Ovary (tissue), 10 donors: ENCODE measurements at places on chromosomes 1 and 21.

- DNase-seq, result no peak
- no peaks in the 10 kb centered on the region for H3K36me3 ChIP-seq
- H3K4me3 ChIP-seq, result no peak overlapping the region
- peak overlapping the region; percentile 63 for H3K27ac ChIP-seq
These were observed 135.5 kb downstream of the TGFBR3 start for GRCh38 chr1:91750398-91750996.

GRCh38 chr1:150810958-150811659 is 3.0 kb upstream of the CTSK start:
- peaks cover 7% of the 10 kb centered on the region for H3K4me1 ChIP-seq
- no peak overlapping the region for H3K4me3 ChIP-seq
- no peaks in the 10 kb centered on the region for H3K36me3 ChIP-seq
- no peaks in the 10 kb centered on the region for H3K27me3 ChIP-seq
- H3K27ac ChIP-seq, result no peak overlapping the region

DNA sequence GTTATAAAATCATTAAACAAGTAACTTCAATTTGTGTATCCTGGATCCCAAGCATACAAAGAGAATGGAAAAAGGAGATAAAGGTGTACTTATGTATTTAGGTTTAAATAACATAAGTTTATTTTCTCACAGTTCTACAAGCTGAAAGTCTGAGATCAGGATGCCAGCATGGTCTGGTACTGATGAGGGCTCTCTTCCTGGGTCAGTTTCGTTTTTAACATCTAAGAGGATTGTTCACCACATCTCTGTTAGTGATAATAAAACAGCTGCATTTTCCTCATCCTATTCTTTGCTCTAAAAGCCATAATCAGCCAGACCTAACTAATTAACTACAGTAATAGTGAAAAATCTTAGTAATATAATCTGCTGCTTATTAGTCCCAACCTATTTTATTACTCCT is 5.2 kb downstream of the EGLN1 start:
- H3K27ac ChIP-seq, result no peak overlapping the region
- H3K4me3 ChIP-seq, result peak overlapping the region; percentile 73
- peaks cover 16% of the 10 kb centered on the region for H3K4me1 ChIP-seq
- DNase-seq, result no peak
- H3K36me3 ChIP-seq, result no peaks in the 10 kb centered on the region

GRCh38 chr21:34733852-34734251 is 65.1 kb downstream of the CLIC6 start:
- no peaks in the 10 kb centered on the region for H3K4me1 ChIP-seq
- H3K4me3 ChIP-seq, result no peak overlapping the region
- no peak for DNase-seq
- H3K27me3 ChIP-seq, result no peaks in the 10 kb centered on the region

- no peaks in the 10 kb centered on the region for H3K27me3 ChIP-seq
- H3K4me3 ChIP-seq, result no peak overlapping the region
- no peaks in the 10 kb centered on the region for H3K4me1 ChIP-seq
- H3K27ac ChIP-seq, result no peak overlapping the region
- H3K36me3 ChIP-seq, result no peaks in the 10 kb centered on the region
- no peak for DNase-seq
These were observed 24.2 kb downstream of the UBASH3A start for GRCh38 chr21:42427809-42428419.

GRCh38 chr1:169363046-169363730 is 4.4 kb downstream of the NME7 start:
- no peaks in the 10 kb centered on the region for H3K36me3 ChIP-seq
- no peak for DNase-seq
- no peak overlapping the region for H3K4me3 ChIP-seq
- no peaks in the 10 kb centered on the region for H3K4me1 ChIP-seq

- H3K27me3 ChIP-seq, result no peaks in the 10 kb centered on the region
- no peak overlapping the region for H3K27ac ChIP-seq
- H3K36me3 ChIP-seq, result no peaks in the 10 kb centered on the region
- DNase-seq, result peak; percentile 63
- peak overlapping the region; percentile 16 for H3K4me3 ChIP-seq
- peaks cover 2% of the 10 kb centered on the region for H3K4me1 ChIP-seq
These were observed 236.5 kb upstream of the JUN start for GRCh38 chr1:59020151-59020997.

GRCh38 chr21:16455526-16455925 is 725.7 kb downstream of the USP25 start:
- H3K27me3 ChIP-seq, result no peaks in the 10 kb centered on the region
- no peak overlapping the region for H3K4me3 ChIP-seq
- peaks cover 3% of the 10 kb centered on the region for H3K4me1 ChIP-seq
- no peaks in the 10 kb centered on the region for H3K36me3 ChIP-seq
- no peak overlapping the region for H3K27ac ChIP-seq

- no peak overlapping the region for H3K27ac ChIP-seq
- H3K27me3 ChIP-seq, result no peaks in the 10 kb centered on the region
- no peaks in the 10 kb centered on the region for H3K36me3 ChIP-seq
These were observed 1204.6 kb upstream of the TMPRSS15 start for GRCh38 chr21:19608101-19608621.

DNA sequence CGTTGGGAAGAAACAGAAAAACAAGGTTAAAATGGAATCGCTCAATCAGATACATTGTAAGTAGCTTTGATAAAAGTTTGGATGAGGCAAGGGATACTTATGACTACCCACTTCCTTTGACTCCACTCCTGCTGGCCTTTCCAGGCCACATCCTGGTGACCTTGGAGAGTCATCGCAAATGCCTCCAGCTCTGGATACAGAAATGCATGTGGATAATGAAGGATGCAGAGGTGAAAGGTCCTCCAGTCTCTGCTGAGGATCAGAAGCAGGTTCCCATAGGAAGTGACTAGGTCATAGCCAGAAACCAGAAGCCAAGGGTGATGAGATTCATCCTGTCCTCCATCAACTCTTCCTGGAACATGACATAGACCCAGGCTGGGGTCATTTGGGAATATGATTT is 6.2 kb upstream of the CAMK1G start:
- no peaks in the 10 kb centered on the region for H3K27me3 ChIP-seq
- no peak overlapping the region for H3K27ac ChIP-seq
- no peak overlapping the region for H3K4me3 ChIP-seq
- H3K36me3 ChIP-seq, result no peaks in the 10 kb centered on the region
- DNase-seq, result no peak

DNA sequence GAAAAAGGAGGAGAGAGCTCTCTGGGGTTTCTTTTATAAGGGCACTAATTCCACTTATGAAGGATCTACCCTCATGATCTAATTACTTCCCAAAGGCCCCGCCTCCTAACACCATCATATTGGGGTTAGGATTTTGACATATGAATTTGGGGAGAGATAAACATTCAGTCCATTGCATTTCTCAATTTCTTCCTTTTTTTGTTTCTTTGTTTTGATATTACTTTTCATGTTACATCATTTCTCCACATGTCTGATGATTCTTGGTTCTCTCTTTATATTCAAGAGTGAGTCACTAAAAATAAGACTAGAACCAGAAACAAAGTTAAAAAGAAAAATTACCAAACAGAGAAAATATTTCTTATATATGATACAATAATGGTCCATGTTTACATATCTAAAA is 63.2 kb upstream of the DUSP10 start:
- H3K36me3 ChIP-seq, result no peaks in the 10 kb centered on the region
- no peak overlapping the region for H3K4me3 ChIP-seq
- H3K4me1 ChIP-seq, result no peaks in the 10 kb centered on the region
- H3K27me3 ChIP-seq, result no peaks in the 10 kb centered on the region

DNA sequence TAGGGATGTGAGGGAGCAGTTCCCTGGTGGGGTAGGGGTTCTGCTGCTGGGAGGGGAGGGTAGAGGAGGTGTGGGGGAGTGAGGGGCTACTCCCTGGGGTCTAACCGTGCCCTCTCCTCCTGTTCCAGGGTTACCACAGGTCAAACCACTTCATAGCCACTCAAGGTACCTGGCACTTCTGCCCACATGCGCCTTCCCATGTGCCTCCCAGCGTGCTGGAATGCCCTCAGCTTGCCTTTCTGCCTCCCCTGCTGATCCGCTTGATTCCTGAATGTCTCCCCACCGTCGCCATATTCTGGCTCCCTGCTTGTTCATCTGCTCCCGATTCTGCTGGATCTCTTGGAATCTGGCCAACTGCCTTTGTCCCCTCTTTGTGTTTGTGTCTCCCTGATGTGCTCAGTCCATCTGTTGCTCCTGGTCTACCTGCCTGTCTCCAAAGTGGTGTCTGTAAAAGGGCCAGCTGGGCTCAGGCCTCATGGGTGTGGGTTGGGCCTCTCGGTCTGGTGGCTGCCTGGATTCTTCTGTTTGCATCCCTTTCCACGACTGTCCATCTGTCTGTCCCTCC is 74.4 kb downstream of the PTPRU start:
- H3K36me3 ChIP-seq, result no peaks in the 10 kb centered on the region
- no peak for DNase-seq
- no peaks in the 10 kb centered on the region for H3K4me1 ChIP-seq
- no peaks in the 10 kb centered on the region for H3K27me3 ChIP-seq

GRCh38 chr1:61081144-61081685 is 1.1 kb upstream of the NFIA start:
- H3K4me1 ChIP-seq, result peaks cover 5% of the 10 kb centered on the region
- no peaks in the 10 kb centered on the region for H3K36me3 ChIP-seq
- H3K27ac ChIP-seq, result peak overlapping the region; percentile 59
- no peaks in the 10 kb centered on the region for H3K27me3 ChIP-seq
- no peak for DNase-seq

DNA sequence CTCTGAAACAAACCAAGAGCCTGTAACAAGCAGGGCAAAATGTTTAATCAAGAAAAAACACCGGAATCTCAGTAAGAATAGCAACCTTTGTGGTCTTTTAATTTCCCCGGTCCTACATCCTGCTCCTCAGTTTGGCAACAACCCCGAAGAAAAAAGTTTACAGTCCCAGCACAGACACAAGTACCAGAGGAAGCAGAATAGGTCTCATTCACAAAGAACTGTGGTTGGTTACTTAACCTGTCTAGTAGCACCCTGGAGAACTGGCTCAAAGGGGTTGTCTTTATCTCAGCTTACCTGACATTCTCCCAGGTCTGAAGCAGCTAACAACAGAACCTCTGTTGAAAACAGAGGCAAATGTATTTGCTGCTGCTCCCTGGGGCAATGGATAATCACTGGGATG is 399.3 kb downstream of the AJAP1 start:
- H3K27ac ChIP-seq, result no peak overlapping the region
- no peaks in the 10 kb centered on the region for H3K27me3 ChIP-seq
- DNase-seq, result no peak
- no peaks in the 10 kb centered on the region for H3K4me1 ChIP-seq

GRCh38 chr21:41521489-41522027 is 13.6 kb upstream of the TMPRSS2 start:
- no peak overlapping the region for H3K4me3 ChIP-seq
- DNase-seq, result no peak
- H3K27me3 ChIP-seq, result no peaks in the 10 kb centered on the region
- no peaks in the 10 kb centered on the region for H3K4me1 ChIP-seq
- no peaks in the 10 kb centered on the region for H3K36me3 ChIP-seq

- H3K4me3 ChIP-seq, result no peak overlapping the region
- H3K36me3 ChIP-seq, result no peaks in the 10 kb centered on the region
- peaks cover 11% of the 10 kb centered on the region for H3K4me1 ChIP-seq
- no peak for DNase-seq
These were observed 23.4 kb downstream of the LDLRAP1 start for GRCh38 chr1:25566730-25567341.

- H3K4me3 ChIP-seq, result no peak overlapping the region
- H3K36me3 ChIP-seq, result no peaks in the 10 kb centered on the region
- no peaks in the 10 kb centered on the region for H3K4me1 ChIP-seq
- no peak overlapping the region for H3K27ac ChIP-seq
- DNase-seq, result no peak
- no peaks in the 10 kb centered on the region for H3K27me3 ChIP-seq
These were observed 284.5 kb upstream of the USP25 start for GRCh38 chr21:15445327-15445726.

- H3K4me1 ChIP-seq, result no peaks in the 10 kb centered on the region
- no peak overlapping the region for H3K27ac ChIP-seq
- DNase-seq, result no peak
These were observed 58.6 kb downstream of the ATP5PO start for GRCh38 chr21:33856893-33857527.

GRCh38 chr1:219940707-219941106 is 12.3 kb upstream of the SLC30A10 start:
- H3K27me3 ChIP-seq, result no peaks in the 10 kb centered on the region
- H3K36me3 ChIP-seq, result no peaks in the 10 kb centered on the region
- H3K4me3 ChIP-seq, result no peak overlapping the region
- no peak overlapping the region for H3K27ac ChIP-seq

DNA sequence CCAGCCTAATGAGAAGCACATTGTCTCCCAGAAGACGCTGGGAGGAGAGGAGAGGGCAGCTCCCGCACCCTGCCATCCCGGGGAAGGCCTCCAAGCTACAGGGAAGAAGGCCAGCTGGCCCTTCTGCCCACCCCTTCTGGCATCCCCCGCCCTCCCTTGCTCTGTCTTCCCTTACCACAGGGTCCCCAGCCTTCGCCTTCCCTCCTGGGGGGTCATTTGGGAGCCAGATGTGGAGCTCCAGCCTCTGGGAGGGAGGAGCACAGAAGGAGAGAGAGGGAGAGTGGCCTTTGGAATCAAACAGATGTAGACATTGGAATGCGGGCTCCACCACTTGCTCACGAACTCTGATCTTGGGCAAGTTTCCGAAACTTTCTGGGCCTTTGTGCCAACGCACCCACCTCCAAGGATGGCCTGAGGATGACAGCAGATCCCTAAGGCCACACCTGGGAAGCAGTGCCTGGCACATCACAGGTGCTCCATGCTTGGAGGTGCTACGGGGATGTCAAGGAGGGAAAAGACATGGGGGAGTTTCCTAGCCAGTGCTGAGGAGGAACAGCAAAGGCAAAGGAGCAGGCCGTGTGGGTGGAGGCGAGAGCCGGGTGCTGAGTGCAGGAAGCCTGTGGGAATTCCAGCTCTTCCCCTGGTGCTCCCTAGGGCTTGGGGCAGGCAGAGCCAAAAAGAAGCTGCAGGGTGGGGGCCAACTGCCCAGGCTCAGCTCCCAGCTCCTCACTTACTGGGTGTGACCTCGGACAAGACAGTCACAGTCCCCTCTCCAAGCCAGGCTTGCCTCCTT is 23.1 kb upstream of the RSPO1 start:
- H3K27ac ChIP-seq, result no peak overlapping the region
- H3K4me3 ChIP-seq, result no peak overlapping the region

DNA sequence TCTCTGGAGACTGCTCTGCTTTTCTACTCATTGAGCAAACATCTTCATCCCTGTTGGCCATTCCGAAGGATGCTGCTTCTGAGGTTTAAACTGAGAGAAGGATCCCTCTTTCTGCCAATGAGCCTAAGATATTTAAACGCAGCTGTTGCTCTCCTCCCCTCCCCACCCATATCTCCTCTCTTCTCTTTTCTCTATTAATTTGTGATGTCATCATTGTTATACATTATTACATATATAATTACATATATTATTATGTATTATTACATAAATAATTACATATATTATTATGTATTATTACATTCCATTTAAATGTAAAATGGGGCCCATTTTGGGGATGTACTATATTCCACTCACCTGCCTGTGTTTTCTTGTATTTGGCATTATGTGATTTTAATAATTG is 82.7 kb upstream of the JUN start:
- H3K36me3 ChIP-seq, result no peaks in the 10 kb centered on the region
- H3K27me3 ChIP-seq, result peaks cover 2% of the 10 kb centered on the region
- H3K4me3 ChIP-seq, result no peak overlapping the region
- H3K4me1 ChIP-seq, result no peaks in the 10 kb centered on the region
